ENCODE measurements at places on chromosomes 2 and 18. TPM values are rescaled to one million over a fixed set of nuclear protein-coding genes. Genes with fewer than 3 reads are reported as not detected.
A peak's percentile ranks its signal among the peaks of the same experiment; 100 is the strongest.

STON1 gene
- 9.5 TPM for total RNA-seq

RAX gene
- total RNA-seq = not detected

FN1 gene
- total RNA-seq = 17,010 TPM

VWA3B gene
- total RNA-seq = not detected

DNA sequence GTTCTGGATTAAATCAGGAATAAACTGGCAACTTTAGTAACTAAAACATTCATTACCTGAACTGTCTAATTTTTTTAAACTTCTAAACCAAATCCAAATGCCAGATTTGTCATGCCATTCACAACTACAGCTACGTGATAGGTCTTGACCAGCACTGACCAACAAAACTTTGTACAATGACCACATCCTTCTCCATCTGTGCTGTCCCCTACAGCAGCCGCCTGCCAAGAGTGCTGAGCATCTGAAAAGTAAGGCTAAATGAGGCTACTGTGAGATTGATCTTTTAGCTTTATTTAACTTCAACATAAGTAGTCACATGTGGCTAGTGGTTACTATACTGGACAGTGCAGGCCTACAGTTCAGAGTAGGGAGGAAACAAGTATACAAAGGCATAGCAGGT, 7.6 kb downstream of the FAM168B start:
- DNase-seq = peak; percentile 62

DNA sequence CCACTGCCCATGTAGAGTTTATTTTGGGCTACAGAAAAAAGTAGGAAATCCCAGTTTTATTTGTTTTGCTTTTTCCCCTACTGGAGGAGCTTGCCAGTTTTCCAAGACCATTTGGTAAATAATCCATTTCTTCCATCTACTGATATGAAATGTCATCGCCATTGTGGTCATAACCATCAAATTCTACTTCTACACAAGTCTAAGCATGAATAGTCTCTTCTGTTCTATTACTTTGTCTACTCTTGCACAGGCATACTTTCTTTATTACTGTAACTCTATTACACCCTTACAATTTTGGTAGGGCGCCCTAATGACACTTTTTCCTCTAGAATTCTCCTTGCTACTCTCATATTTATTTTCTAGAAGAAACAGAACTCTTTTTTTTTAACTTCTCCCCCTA, 120.7 kb downstream of the ATAD2B start:
- DNase-seq = no peak

DNA sequence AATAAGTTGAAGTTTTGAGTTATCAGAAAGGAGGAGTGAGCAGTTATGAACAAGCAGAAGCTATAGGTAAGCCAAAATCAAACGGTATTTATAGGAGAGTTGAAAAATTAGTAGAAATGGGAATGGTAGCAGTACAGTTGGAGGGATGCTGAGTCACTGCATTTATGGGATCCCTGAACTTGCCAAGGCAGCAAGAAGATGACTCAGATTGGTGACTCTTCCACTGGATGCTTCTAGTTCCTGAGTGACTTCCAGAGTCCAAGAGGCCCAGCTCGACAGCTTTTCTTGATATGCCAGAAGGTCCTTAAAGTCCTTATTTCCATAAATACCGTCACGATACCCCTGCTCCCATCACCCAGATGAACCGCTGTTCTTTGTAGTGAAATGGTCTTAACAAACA, 31.1 kb upstream of the ACTR3 start:
- peak; percentile 90 for DNase-seq

GRCh38 chr2:133331436-133331835, 236.8 kb downstream of the NCKAP5 start:
- DNase-seq = no peak

GRCh38 chr18:77108001-77108692, 24.4 kb downstream of the MBP start:
- peak; percentile 94 for DNase-seq

DNA sequence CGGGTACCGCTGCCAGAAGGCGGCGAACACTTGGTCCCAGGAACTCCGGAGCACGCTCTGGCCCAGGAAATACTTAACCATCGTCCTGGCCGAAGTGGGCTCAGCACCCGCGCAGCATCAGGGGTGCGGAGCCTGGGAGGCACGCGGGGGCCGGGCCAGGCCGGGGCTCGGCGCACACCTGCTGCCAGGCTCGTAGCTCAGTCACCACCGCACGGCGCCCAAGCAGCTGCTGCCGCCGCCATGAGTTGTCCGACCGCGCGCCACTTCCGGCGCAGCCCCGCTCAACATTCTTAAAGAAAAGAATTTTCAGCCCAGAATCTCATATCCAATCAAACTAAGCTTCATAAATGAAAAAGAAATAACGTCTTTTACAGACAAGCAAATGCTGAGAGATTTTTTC, 34.0 kb downstream of the MDH1 start:
- DNase-seq = no peak

DNA sequence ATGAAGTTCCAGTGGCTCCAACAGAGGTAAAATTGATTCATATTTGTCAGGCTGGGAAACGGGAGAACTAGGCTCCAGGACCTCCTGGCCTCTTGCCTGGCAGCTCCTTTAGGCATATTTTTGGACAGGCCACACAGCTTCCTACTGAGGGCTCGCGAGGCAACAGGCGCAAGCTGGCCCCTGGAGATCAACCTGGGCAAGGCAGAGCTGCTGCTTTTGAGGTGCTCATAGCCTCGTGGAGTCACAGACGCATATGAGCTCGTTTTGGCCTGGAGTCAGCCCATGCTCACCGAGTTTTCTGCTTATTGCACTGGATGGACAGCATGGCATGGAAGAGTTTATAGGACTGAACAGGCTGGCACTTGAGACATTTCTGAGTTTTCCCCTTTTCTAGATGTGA, 97.7 kb downstream of the CAPN13 start:
- no peak for DNase-seq
